Stimulated activated memory B cell treated with anti-CD40 and anti-IgM and Interleukin-4, amounts not matched to agents 10 μg/mL and 1 μg/mL and 100 μg/mL, for 72 hours (primary cell): ENCODE measurements at places on chromosomes 1 and 21.

GRCh38 chr1:221381910-221382623 lies 359.8 kb downstream of the DUSP10 start:
- no peak for ATAC-seq

GRCh38 chr1:40314721-40315238 lies 2.3 kb downstream of the COL9A2 start:
- ATAC-seq: no peak

DNA sequence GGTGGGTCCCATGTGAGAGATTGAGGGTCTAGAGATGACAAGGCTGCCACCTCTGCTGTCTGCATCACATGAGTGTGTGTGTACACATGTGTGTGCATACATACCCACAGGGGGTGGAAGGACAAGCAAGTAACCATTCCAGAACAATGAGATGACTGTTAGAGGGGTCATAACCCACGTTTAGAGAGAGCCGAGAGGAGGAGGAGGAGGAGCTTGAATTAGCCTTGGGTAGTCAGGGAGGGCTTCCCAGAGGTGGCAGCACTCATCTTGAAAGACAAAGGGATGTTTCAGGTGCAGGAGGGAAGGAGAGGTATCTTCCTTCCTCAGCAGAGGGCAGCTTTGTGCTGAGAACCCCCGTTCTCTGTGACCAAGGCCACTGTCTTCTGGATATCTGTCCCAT lies 21.3 kb downstream of the TNFRSF1B start:
- ATAC-seq: no peak

DNA sequence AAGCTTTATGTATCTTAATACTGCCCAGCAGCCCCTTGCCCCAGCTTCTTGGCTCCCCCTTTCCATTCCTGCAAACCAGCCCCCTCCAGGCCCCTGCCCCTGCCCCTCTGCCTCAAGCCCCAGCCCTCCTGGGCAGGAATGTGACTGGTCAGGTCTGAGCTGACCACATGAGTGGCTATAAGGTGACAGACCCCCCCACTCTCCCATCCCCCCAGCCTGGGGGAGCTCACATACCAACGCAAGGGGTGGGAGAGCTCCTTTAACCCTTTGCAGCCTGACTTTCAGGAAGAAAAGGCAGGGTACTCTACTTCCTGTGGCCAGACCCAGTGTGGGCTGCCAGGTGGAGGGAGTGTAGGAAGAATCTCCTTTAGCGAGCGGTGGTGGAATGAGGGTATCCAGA lies 33.2 kb downstream of the AHDC1 start:
- no peak for ATAC-seq

DNA sequence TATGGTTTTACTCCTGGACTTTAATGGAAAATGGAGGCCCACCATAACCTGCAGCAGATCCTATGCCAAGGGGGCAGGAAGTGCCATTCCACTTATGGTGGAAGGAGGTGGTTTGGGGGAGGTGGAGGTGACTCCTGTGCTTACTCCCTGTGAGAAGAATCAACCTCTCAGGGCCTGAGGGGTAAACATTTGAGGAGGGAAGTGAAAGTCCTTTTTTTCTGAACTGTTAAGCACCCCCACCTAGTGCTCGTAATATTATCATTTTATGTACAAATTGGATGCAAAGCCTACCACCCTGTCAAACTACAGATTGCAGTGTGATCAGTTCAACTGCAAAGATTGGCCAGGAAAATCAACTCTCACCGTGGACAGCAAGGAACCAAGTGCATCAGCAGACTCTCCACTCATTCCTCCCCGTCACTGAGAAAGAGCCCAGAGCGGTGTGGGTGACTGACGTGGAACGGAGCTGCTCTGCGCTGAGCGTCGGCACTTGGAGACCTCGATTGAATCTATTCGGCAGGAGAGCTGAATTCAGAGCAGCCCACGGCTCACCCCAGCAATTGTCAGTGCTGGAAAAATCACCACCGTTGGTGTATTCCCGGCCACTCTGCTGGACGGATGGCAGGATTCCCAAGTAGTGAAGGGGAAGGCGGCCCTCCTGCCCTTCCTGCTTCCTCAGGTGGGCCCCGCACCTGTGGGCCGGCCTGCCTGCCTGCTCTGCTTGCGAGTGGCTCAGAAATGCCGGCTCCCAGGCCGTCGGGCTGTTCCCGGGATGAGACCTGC lies 46.8 kb upstream of the COX20 start:
- no peak for ATAC-seq
